Muscle of arm (tissue), 14 donors: ENCODE measurements at places on chromosomes 13 and 19.

GRCh38 chr19:55304279-55304978, 20.6 kb downstream of the BRSK1 start:
- DNase-seq, result no peak

DNA sequence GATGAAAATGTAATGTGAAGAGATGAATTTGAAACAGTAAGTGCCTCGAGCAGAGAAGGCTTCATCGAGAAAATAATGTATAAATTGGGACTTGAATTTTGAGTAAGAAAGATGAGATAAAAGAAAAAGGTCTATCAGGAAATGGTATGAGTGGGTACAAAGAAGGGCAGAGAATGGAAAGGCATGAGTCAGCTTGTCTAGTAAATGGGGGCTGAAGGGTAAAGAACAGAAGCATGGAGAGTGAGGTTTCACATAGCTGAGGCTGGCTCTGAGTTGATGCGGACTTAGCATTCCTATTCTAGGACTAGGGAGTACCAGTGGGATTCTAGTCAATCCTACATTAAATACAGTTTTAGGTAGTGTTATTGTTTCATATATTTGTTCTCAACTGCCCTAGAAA, 85.8 kb downstream of the ZC3H13 start:
- no peak for DNase-seq

DNA sequence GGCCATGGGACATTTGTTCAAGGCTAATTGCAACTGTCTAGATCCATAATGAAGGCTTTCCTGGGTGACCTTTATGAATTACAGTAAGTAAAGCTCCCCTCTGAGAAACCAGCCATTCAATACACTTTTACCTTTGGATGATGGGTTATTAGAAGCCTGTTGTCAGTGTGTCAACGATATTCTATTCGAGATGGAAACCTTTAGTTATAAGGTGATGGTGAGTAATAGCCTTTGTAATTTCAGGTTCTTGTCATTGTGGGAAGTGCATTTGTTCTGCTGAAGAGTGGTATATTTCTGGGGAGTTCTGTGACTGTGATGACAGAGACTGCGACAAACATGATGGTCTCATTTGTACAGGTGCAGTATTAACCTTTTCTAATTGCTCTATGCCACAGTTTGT, 261.7 kb downstream of the ITGBL1 start:
- no peak for DNase-seq

DNA sequence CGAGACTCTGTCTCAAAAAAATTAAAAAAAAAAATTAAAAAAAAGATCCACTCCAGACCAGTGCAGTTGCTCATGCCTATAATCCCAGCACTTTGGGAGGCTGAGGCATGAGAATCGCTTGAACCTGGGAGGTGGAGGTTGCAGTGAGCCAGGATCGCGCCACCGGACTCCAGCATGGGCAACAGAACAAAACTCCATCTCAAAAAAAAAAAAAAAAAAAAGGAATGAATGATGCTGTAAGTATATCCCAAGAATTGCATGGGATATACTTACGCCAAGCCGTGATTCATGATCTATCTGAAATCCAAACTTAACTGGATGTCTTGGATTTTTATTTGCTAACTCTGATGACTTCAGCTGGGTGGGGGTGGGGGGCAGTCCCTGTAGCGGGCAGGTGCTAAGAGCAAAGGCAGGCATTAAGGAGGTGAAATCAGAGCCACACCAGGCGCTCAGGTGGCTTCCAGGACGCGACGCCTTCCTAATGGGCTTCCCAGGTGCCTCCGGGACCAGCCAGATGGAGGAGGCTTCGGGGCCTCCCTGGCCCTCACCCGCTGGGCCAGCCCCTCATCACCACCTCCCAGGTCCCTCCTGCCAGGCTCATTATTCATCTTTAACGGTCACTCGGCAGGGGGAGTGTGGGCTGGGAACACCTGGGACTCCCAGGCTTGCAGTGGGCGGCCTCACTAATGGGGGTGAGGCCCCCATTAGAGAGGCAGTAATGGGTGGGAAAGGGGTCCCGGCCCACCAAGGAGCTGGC, 11.4 kb upstream of the FUT5 start:
- no peak for DNase-seq

DNA sequence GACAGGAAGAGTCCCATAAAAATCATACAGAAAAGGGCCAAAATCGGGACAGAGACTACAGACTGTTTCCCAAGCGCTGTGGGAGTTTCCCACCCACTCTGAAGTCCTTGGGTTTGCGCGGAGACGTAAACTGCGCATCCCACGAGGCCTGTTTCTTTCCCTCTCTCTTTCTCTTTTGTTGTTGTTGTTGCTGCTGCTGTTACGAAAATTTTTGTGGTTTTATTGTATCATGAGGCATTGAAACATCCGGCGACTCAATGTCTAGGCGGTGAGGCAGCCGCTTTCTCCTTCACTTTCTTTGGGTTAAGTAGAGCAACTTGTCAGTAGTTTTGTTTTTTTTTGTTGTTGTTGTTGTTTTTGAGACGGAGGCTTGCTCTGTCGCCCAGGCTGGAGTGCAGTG, 1.6 kb upstream of the PPP1R12C start:
- DNase-seq, result no peak
